ENCODE measurements at places on chromosomes 3 and 15.

GRCh38 chr3:63437858-63438257, 159.8 kb downstream of the SYNPR start:
- no peak for DNase-seq

- DNase-seq, result no peak
These were observed 46.0 kb upstream of the C3orf22 start for GRCh38 chr3:126604691-126605090.

DNA sequence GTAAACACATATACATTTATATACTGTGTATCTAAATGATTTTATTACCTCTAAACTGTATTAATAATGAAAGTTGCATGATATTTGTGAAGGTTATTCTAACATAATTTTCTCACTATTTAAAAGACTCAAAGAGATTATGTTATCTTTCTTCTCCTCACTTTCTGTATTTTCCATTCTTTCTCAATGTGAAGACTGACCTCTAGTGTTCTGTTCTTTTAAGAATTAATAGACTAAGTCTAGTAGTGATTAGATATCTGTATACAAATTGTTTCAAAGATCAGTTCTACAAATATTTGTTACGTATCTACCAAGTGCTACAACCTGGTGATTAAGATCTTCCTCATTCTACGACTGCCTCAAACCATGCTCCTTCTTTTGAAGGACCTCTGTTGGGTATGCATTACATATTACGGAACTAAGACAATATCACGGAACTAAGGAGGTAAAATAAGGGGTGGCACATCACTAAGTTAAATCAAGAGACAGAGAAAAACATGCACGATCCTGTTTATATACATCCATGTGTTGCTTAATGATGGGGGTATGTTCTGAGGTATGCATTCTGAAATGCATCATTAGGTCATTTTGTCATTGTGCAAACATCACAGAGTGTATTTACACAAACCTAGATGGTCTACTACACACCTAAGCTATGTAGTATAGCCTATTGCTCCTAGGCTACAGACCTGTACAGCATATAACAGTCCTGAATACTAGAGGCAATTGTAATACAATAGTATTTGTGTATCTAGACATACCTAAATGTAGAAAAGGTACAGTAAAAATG, 161.5 kb upstream of the KBTBD8 start:
- no peak for DNase-seq

GRCh38 chr3:1092771-1093170, at the start of gene CNTN6:
TSS of gene CNTN6 (plus strand) at chr3:1093024. CDS start at chr3:1148009, 54,985 bp downstream.
- no peak for DNase-seq

DNA sequence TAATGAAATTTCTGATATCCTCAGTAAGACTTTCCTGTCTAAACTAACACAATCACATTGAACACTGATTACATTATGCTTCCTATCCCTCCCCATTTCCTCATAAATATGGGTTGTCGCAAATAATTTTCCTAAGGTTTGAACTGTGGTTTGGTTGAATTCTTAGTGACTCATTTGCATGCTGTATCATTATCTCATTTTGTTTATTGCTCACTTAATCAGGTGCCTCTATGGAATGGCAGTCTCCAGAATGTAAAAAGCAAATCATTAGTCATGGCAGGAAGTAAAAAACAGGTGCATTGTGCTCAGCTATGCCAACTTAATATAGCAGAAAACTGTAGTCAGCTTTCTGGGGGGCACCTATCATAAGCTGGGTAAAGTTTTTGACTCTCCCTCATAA, 216.0 kb upstream of the ZBTB20 start:
- no peak for DNase-seq

DNA sequence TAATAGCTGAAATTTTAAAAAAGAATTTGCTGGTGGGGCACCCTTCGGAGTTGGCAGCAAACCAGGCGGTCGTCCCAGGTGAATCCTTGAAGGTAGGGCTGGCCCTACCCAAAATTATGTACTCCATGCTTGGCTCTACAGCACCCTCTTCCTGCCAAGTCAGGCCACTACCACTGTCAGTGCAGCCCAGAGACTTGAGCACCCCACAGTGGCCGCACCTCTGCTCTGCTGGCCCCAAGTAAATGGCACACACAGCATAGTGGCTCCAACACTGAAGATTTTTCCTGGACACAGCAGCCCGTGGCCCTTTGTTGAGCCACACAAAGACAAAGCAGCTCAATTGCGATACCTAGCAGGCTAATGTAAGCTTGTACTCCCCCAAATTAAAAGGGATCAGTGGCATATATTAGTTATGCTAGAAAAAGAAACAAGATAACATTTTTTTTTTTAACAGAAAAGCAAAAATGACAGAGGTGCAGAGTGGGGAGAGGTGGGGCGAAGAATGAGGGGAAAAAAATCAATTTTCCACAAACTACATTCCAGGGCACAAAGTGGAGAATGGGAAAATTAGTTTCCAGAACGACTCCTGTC, 250.5 kb downstream of the UACA start:
- DNase-seq, result peak; percentile 79

DNA sequence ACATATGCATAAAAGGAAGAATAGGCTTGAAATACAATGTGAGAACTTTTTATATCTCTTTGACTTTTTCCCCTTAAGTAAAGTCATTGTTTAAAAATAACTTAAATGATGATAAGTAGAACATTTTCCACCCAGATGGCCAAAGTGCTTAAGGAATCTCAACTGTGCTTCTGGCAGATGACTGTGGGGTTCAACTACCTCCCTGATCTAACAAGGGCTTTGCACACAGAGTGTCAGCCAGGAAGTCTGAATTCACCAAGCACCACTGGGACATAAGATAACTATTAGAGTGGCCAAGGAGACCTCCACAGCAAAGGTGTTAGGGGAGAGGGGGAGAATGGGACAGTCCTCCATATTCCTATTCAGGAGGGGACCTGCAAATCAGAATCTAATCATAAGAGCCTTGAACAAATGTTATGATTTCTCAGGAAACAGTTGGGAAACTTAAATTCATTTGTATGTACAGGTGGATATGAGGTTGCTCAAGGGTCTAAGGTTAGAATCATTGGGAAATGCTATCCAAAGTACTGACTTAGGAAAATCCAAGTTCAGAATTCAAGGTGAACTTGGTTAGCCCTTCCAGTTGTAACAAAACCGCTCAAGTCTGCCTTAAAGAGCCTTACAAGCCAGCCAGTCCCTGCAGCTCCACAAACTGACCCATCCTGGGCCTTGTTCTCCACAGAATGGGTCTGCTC, at the start of gene FETUB:
Gene FETUB (plus strand): TSS at position 622 of the 695 bp plus-strand sequence. CDS start 62 bp downstream, at position 684.
- DNase-seq, result no peak

GRCh38 chr15:56343879-56344278, 21.3 kb upstream of the TEX9 start:
- no peak for DNase-seq

DNA sequence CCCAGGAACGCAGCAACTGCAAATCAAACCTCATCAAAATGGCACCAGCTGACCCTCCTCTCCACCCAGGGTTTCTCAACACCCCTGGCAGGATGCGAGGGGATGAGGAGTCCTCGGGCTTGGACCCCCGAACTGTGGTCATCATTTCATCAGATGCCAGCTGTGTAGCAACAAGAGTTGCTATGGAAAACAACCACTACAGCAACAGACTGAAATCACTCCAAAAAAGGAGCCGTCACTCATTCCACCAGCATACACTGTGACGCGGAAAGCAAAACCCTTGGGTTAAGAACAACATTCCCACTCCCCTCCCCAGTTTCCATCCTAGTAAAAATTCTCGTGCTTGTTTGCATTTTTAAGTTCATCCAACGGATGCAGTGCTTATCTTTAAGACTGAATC, 40.1 kb downstream of the VGLL4 start:
- DNase-seq, result no peak

GRCh38 chr15:26628879-26629529, 143.9 kb downstream of the GABRB3 start:
- peak; percentile 28 for DNase-seq

Measured in activated CD8-positive, alpha-beta T cell treated with anti-CD3 and anti-CD28 coated beads, Interleukin-2, amount 10 ng/mL, durations not matched to agents 7 days and 5 days (primary cell).